ENCODE measurements at places on chromosomes 3 and 15.

- DNase-seq, result no peak
These were observed 8.2 kb downstream of the HDC start for GRCh38 chr15:50257332-50257731.

DNA sequence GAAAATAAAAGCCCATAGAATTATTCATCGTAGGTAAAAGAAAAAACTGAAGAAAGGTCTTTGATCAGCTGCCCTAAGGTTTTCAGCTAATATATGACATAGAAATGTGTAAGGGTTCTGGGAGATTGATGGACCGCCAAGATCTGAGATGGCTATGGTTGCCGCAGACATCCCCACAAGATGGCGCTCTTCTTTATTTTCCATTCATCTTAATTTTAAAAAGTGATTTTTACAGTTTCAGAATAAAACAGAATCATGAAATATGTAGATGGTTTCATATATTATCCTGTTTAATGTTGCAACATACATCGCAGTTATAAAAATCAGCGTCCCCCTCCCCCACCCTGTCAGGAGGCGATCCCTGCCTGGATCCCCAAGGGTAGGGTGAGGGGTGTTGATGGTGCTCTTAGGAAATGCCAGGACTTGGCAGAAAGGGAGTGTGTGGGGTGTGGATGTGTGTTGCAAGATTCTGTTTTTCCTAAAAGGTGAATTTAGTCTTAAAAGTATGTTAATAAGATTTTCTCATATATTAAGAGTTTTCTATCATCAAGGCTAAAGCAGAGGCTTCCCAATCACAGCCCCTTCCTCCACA is 68.8 kb downstream of the ANXA2 start:
- DNase-seq, result no peak

DNA sequence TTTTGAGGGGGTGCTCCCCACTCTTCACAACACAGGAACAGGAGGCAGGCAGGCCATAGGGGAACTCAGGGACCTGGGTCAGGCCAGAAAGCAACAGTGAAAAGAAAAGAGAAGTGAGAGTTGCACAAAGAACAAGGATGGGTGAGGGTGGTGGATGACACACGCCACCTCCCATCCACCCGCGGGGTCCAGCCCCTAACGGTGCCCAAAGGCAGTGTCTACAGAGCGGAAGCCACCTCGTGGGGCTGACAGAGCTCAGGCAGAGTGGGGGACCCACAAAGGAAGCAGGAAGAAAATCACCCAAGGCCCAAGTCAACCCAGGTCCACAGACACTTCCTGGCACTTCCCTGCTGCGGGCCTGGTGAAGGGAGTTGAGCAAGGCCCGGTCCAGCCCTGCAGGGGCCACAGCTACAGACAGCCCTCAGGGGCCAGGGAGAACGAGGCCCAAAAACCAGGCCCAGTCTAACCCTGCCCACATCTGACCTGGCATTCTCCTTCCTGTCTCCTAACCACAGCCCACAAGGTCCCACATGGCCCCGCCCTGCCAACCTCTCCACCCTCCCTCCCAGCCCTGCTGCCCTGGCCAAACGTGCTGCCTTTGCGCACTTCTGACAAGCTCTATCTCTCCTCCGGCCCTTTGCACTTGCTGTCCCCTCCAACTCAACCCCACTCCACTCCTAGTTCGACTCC is 5.9 kb downstream of the NUP210 start:
- DNase-seq, result no peak

GRCh38 chr3:171804618-171805389 is 5.5 kb downstream of the PLD1 start:
- no peak for DNase-seq

DNA sequence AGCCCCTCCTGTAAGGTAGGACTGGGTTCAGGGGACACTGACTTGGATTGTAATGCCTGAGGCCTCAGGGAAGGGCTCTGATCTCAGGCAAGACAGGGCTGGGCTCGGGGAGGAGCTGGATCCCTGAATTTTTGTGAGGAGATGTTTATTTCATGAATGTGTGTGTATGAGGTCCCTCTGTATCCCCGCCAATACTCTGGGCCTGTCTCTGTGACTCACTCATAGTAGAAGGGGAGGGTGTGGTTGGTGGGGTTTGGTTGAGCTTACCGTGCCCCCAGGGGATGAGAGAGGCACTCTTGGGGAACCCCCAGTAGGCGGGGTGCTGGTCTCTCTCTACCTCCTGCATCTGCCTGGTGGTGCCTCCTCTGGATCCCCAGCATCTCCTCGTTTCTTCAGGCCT is 28.1 kb downstream of the RPSA start:
- no peak for DNase-seq

DNA sequence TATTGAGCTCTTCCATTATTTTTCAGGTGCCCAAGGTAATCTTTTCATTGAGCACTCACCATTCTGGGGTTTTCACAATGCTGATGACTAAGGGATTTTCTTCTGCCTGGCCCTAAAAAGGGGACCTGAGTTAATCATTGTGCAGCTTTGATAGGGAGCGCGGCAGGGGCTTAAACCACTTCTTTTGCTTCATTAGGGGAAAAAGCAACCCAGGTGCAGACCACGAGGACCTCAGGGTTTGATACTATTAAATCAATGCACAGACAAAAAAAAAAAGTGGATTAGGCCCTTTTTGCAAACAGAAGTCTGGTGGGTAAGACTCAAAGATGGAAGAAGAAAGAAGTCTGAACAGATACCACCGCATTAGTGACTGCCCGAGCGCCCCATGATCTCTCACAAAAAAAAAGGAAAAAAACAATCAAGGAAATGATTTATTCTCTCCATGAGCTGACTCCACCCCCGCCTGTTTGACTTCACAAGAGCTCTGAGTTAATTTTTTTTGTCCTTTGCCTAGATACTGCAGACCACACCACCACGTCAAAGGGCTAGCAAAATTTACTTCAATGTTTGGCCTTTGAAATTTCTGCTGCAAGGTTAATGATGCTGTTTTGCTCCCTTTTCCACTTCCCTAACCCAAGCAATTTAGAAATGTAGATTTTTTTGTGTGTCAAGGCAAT is 78.0 kb upstream of the FEZF2 start:
- no peak for DNase-seq

GRCh38 chr15:65743637-65744252 is 48.3 kb downstream of the DENND4A start:
- no peak for DNase-seq

- DNase-seq, result no peak
These were observed 473.4 kb downstream of the NLGN1 start for GRCh38 chr3:173870976-173871375.

- no peak for DNase-seq
These were observed 84.9 kb downstream of the ARNT2 start for GRCh38 chr15:80489030-80489594.

GRCh38 chr3:111763968-111764367 is 95.1 kb upstream of the PHLDB2 start:
- DNase-seq, result no peak

- no peak for DNase-seq
These were observed 63.2 kb downstream of the ASTE1 start for GRCh38 chr3:130963444-130963843.

GRCh38 chr15:60898896-60899295 is 330.2 kb downstream of the RORA start:
- DNase-seq, result no peak

- DNase-seq, result no peak
These were observed 114.6 kb upstream of the ACP3 start for GRCh38 chr3:132202586-132202985.

GRCh38 chr15:49155834-49156627 is 632 bp upstream of the COPS2 start:
- DNase-seq, result no peak

DNA sequence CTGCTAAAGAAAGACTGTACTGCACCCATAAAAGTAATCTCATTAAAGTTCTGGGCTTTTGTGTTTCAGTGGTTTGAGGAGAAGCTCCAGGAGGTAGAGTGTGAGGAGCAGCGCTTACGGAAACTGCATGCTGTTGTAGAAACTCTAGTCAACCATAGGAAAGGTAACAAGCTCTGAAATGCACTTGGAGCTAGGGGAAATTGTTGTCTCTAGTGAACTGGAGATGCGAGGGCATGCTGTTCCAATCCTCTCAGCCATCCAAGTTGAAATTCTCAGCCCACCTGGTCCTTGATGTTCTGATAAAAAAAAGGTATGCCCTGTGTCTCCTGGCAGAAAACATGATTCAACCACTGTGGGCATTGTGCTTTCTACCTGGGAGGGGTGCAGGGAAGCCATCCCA is 21.4 kb upstream of the SNX22 start:
- DNase-seq, result no peak

GRCh38 chr3:19331931-19332330 is 183.6 kb downstream of the KCNH8 start:
- DNase-seq, result no peak

DNA sequence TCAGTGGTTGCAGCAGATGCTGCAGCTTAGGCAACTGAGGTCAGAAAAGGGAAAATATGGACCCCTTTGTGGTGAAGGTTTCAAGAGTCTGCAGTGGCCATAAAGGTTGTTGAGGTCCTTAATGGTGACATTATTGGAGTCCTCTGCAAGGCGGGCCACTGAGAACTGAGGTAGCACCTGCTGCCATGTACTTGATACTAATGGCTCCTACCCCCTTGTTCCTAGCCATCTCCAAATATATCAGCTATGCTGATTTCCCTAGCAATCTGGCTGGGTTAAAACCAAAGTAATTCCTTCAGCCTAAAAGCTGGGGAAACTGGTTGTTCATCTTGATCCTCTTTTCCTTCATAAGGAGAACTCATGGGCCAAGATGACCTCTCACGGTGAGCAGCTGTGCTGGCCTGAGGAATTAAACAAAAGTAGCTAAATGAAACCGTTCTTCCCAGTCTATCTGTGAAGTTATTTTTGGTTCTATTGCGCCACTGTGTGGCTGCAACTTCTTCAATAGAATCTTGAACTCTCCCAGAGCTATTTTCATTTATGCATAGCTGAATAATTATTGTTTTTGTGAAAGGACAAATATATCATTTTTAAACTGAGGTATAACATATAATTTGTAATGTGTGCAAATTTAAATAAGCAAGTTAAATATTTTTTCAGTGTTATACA is 76.1 kb upstream of the PLSCR4 start:
- no peak for DNase-seq

DNA sequence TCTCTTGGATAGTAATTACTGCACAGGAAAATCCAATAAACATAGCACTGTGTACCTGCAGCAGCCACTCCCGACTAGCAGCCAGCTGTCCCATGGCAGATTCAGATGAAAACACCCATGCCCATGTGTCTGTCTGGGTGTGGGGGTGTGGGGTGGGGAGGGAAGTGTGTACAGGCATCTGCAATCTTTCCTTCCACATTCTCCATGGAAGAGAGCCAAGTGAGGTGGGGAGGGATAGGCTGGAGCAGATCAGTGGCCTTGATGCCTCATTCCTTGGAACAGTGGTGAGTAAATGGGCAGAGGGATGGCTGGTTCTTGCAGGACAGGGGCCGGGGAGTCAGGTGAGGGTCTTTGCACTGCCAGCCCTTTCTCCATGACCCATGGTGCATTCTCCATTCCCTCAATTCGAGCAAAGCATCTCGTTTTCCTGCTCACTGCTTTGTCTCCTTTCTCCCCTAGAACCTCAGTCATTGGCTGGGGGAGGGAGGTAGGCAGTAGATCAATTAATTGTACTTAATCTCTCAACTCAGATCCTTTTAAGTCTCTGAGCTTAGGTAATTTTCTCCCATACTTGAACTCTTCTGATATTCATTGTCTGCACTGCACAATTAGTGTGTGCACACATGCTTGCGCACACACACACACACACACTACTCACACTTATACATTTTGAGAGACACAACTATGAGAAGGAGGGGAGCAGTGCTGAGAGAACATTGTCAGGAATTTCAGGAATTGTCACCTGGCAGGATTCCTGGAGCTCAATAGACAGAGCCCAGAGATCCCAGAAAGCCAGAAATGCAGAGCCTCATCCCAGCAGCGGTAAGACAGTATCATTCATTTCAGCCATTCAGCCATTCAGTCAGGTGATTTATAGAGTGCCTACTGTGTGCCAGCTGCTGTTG is 31.9 kb downstream of the PDIA5 start:
- DNase-seq, result no peak

DNA sequence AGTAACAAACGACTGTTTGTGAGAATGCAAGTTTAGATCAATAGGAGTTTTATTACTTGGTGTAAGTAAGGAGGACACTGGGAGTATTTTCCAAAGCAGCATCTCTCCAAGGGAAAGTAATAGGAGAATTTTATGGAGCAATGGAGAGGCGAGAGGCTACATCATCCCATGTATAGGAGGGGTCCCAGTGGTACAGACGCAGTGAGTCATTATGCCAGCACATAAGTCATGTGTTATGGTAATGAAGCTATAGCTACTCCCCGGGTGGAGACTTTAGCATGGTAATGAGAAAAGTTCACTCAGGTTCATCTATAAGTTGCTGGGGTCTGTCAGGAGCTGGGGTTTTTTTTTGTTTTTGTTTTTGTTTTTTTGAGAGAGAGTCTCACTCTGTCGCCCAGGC is 29.5 kb upstream of the ZNF445 start:
- no peak for DNase-seq

- DNase-seq, result no peak
These were observed 13.0 kb downstream of the ZNF445 start for GRCh38 chr3:44464509-44464908.

DNA sequence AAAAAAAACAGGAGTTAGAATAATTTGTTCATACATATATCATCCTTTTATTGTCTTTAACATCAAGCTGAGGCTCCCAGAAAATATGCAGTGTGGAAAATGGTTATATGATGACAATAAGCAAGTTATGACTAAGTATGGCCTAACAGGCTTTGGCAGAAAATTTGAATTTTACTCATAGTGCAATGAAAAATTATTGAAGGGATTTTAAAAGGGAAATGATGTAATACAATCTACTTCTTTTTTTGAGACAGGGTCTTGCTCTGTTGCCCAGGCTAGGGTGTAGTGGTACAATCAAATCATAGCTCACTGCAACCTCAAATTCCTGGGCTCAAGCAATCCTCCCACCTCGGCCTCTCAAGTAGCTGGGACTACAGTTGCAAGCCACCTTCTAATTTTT is 78.7 kb downstream of the FAIM start:
- DNase-seq, result no peak

All from cerebellar nuclear complex (tissue), 1 donor.